ENCODE measurements at places on chromosomes 2 and 18. TPM values are rescaled to one million over a fixed set of nuclear protein-coding genes. Genes with fewer than 3 reads are reported as not detected.

CHN1 gene
- 0.11 TPM for total RNA-seq

IL36RN gene
- not detected for total RNA-seq

KCNK3 gene
- total RNA-seq, result not detected

MAL gene
- total RNA-seq, result 206 TPM

ABCG8 gene
- not detected for total RNA-seq

TYW5 gene
- total RNA-seq, result 7.5 TPM

RAB17 gene
- 0.16 TPM for total RNA-seq

EFHD1 gene
- 6.6 TPM for total RNA-seq

TRIM43 gene
- not detected for total RNA-seq

RUFY4 gene
- 0.81 TPM for total RNA-seq

RFTN2 gene
- not detected for total RNA-seq

POMC gene
- 2.1 TPM for total RNA-seq

MALL gene
- total RNA-seq, result not detected

TEKT4 gene
- total RNA-seq, result not detected

CROCC2 gene
- not detected for total RNA-seq

PRKAG3 gene
- total RNA-seq, result not detected

MYO5B gene
- not detected for total RNA-seq

GCG gene
- total RNA-seq, result not detected

RAD51AP2 gene
- total RNA-seq, result not detected

CLASP1 gene
- total RNA-seq, result 62.3 TPM

NETO1 gene
- not detected for total RNA-seq

DLX1 gene
- total RNA-seq, result not detected

OSR1 gene
- not detected for total RNA-seq

PIGN gene
- 27.3 TPM for total RNA-seq

STPG4 gene
- total RNA-seq, result 0.21 TPM

ZNF396 gene
- total RNA-seq, result 0.32 TPM

ADCYAP1 gene
- not detected for total RNA-seq

ZNF385B gene
- total RNA-seq, result not detected

HAT1 gene
- total RNA-seq, result 77.3 TPM

MERTK gene
- 0.10 TPM for total RNA-seq

PAX8 gene
- 0.21 TPM for total RNA-seq

CPLX4 gene
- not detected for total RNA-seq

SH3BP4 gene
- not detected for total RNA-seq

CDK15 gene
- not detected for total RNA-seq

ICOS gene
- total RNA-seq, result 32.6 TPM

CCDC141 gene
- total RNA-seq, result 17.0 TPM

C1QL2 gene
- total RNA-seq, result not detected

TRIM54 gene
- 0.26 TPM for total RNA-seq

LYPD6 gene
- total RNA-seq, result not detected

AQP12B gene
- not detected for total RNA-seq

THOC1 gene
- 49.4 TPM for total RNA-seq

LAMA1 gene
- total RNA-seq, result not detected

CD207 gene
- not detected for total RNA-seq

RTP5 gene
- total RNA-seq, result not detected

CCDC68 gene
- total RNA-seq, result not detected

GALNT14 gene
- total RNA-seq, result not detected

RFX8 gene
- total RNA-seq, result 2.8 TPM

CFAP221 gene
- not detected for total RNA-seq

TMEM169 gene
- total RNA-seq, result 1.2 TPM

ATOH8 gene
- 0.13 TPM for total RNA-seq
